Fibroblast of lung (primary cell): ENCODE measurements at places on chromosomes 11 and 22.
A peak's percentile ranks its signal among the peaks of the same experiment; 100 is the strongest.

- no peak for DNase-seq
Observed at GRCh38 chr22:32677876-32678275, 123.6 kb upstream of the TIMP3 start.

DNA sequence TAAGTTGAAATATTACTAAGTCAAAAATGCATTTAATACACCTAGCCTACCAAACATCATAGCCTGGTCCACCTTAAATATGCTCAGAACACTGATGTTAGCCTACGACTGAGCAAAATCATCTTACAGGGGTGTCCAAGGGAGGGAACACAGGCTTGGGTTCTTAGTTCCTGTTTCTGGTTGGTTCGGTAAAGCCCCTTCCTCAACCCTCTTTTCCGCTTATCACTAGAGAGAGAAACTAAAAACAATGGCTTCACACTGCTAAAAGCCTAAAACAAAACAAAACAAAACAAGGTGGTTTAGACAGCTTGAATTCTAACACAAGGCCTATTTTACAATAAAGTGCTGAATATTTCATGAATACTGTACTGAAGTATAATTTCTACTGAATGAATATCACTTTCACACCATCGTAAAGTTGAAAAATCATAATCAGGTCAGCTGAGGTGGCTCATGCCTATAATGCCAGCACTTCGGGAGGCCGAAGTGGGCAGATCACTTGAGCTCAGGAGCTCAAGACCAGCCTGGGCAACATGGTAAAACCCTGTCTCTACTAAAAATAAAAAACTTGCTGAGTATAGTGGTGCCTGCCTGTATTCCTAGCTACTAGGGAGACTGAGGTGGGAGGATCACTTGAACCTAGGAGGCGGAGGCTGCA lies 118.0 kb downstream of the SIK3 start:
- no peak for DNase-seq

- no peak for DNase-seq
Observed at GRCh38 chr11:133864756-133865155, 19.4 kb upstream of the SPATA19 start.

GRCh38 chr11:119481667-119482400 lies 58.9 kb upstream of the THY1 start:
- DNase-seq, result no peak

- DNase-seq, result no peak
Observed at GRCh38 chr22:50563413-50564160, 868 bp upstream of the SYCE3 start.

GRCh38 chr22:38824585-38824984 lies 19.2 kb downstream of the NPTXR start:
- peak; percentile 62 for DNase-seq
